Esophagus muscularis mucosa (tissue), 4 donors: ENCODE measurements at places on chromosomes 5 and 9. TPM values are rescaled to one million over a fixed set of nuclear protein-coding genes. Genes with fewer than 3 reads are reported as not detected.

- no peak for DNase-seq
- H3K4me1 ChIP-seq: no peaks in the 10 kb centered on the region
- no peak overlapping the region for H3K4me3 ChIP-seq
- H3K27ac ChIP-seq: no peak overlapping the region
- no peaks in the 10 kb centered on the region for H3K36me3 ChIP-seq
These were observed 462.5 kb downstream of the SPOCK1 start for GRCh38 chr5:137036640-137037039.

GRCh38 chr5:171629628-171630349 lies 155.8 kb upstream of the SMIM23 start:
- peaks cover 10% of the 10 kb centered on the region for H3K27me3 ChIP-seq
- H3K4me3 ChIP-seq: peak overlapping the region; percentile 17
- DNase-seq: no peak
- H3K4me1 ChIP-seq: peaks cover 6% of the 10 kb centered on the region
- H3K27ac ChIP-seq: no peak overlapping the region

SPATA31A3 gene
- not detected for total RNA-seq

GRCh38 chr5:27810458-27810857 lies 772.1 kb upstream of the CDH9 start:
- no peaks in the 10 kb centered on the region for H3K4me1 ChIP-seq
- DNase-seq: no peak
- no peaks in the 10 kb centered on the region for H3K36me3 ChIP-seq

DNA sequence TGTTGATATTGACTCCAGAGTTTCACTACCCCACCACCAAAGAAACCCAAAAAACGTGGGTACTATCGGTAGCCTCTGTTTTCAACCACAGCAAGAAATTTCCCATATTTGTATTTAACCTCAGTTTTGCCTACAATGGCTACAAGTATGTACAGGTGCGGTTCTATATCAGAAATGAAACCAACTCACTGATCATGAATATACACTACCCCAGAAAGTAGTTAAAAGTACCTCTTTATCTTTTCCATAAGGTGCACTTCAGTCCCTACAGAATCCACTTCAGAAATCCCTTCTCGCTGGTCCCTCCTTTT lies 140.6 kb upstream of the SLC12A2 start:
- peak; percentile 78 for DNase-seq
- no peaks in the 10 kb centered on the region for H3K4me1 ChIP-seq
- H3K4me3 ChIP-seq: no peak overlapping the region
- H3K36me3 ChIP-seq: no peaks in the 10 kb centered on the region
- H3K27ac ChIP-seq: no peak overlapping the region

SPINK1 gene
- total RNA-seq: not detected

- peaks cover 3% of the 10 kb centered on the region for H3K4me1 ChIP-seq
- H3K36me3 ChIP-seq: no peaks in the 10 kb centered on the region
- H3K27ac ChIP-seq: no peak overlapping the region
- no peak overlapping the region for H3K4me3 ChIP-seq
- H3K27me3 ChIP-seq: no peaks in the 10 kb centered on the region
- DNase-seq: no peak
These were observed 132.7 kb downstream of the GNAQ start for GRCh38 chr9:77898864-77899263.

ADAMTS12 gene
- total RNA-seq: 6.0 TPM

DNA sequence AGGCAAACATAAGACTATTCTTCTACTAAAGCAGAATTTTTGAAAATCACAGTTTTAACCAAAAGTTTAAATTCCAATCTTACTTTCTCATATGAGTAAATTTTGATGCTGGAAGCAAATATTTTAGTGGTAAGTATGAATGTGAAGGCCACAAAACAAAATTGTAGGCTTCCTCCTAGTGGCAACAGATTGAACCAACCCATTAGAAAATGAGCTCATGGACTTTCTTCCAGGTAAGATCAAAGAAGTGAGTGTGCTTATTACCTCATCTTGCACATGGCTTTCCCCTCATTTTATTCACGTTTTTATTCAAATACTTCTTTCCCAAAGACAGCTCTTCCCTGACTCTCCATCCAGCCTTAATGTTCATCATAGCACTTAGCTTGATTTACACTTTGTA lies 16.5 kb upstream of the RLN2 start:
- no peaks in the 10 kb centered on the region for H3K4me1 ChIP-seq
- no peak overlapping the region for H3K4me3 ChIP-seq
- H3K36me3 ChIP-seq: no peaks in the 10 kb centered on the region
- no peak for DNase-seq
- no peak overlapping the region for H3K27ac ChIP-seq

DNA sequence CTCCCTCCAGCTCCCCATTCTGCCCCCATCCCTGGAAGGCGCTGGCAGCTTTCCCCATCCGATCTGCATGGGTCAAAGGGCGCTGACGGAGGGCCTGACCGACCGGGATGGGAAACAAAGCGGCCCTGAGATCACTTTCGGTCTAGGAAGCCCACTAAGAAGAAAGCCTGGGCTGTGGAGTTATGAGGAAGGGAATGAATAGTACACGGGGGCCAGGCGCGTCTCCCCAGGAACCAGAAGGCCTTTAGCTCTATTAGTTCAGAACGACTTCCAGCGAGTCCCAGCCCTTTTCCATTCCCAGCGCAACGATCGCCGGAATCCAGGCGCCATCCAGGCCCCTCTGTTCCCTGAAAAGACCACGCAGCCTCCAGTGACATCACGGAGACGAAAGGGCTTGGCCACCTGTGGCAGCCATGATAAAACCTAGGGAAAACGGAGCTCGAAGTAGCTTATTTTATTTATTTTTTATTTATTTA lies 70.1 kb upstream of the CCDC180 start:
- no peak for DNase-seq
- peak overlapping the region; percentile 71 for H3K4me3 ChIP-seq
- H3K4me1 ChIP-seq: peaks cover 20% of the 10 kb centered on the region

ISL1 gene
- total RNA-seq: not detected

C7 gene
- total RNA-seq: 829 TPM

DNA sequence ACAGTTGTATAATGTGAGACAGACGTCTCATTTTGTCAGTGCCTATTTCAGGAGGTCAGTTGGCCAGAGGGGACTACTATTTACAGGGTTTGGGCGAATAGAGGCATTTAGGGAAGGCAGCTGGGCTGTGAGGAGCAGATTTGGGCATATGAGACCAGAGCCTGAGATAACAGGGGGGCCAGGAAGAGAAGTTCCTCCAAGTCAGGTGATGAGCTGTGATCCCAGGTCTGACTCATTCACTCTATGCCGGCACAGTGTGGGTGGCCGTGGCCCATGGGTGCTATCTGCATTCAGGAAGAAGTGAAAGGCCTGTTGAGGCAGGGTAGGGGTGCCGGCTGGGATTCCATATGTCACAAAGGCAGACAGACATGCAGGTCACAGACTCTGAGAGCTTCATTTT lies 142.8 kb downstream of the PDZD2 start:
- peaks cover 11% of the 10 kb centered on the region for H3K4me1 ChIP-seq
- no peak overlapping the region for H3K27ac ChIP-seq
- no peaks in the 10 kb centered on the region for H3K36me3 ChIP-seq
- no peaks in the 10 kb centered on the region for H3K27me3 ChIP-seq
- no peak overlapping the region for H3K4me3 ChIP-seq
- DNase-seq: no peak

FGF1 gene
- 1.7 TPM for total RNA-seq

DNA sequence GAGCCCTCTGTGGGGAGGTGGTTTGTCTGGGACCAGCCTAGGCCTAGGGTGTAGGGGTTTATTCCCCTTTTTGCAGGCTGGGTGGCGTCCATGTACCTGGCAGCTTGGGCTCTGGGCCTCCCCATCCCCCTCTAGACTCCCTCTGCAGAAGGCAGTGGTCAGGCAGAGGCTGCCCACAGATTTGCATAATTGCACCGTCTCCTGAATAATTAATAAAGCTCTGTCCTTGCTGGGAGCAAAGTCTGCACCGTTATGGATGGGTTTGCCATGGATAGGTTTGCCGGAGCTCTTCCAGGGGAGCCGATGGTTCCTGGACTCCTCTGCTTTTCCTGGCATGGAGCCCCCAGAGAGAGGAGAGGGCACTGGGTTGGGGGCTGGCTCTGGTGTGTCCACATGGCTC lies 60.4 kb downstream of the DAB2IP start:
- H3K4me3 ChIP-seq: no peak overlapping the region
- DNase-seq: no peak
- H3K36me3 ChIP-seq: no peaks in the 10 kb centered on the region
- H3K27ac ChIP-seq: no peak overlapping the region

GRCh38 chr9:121831869-121832268 lies 180.4 kb downstream of the DAB2IP start:
- H3K36me3 ChIP-seq: no peaks in the 10 kb centered on the region
- no peaks in the 10 kb centered on the region for H3K27me3 ChIP-seq
- no peak overlapping the region for H3K27ac ChIP-seq
- H3K4me3 ChIP-seq: no peak overlapping the region
- no peak for DNase-seq

- DNase-seq: no peak
- H3K27ac ChIP-seq: no peak overlapping the region
- peak overlapping the region; percentile 60 for H3K4me3 ChIP-seq
- H3K4me1 ChIP-seq: peaks cover 16% of the 10 kb centered on the region
These were observed 76.7 kb upstream of the IFNE start for GRCh38 chr9:21558615-21559401.

GRCh38 chr5:73183000-73183399 lies 10.0 kb downstream of the TMEM174 start:
- no peak overlapping the region for H3K27ac ChIP-seq
- H3K4me1 ChIP-seq: no peaks in the 10 kb centered on the region
- no peaks in the 10 kb centered on the region for H3K36me3 ChIP-seq
- H3K4me3 ChIP-seq: no peak overlapping the region
- no peak for DNase-seq
- no peaks in the 10 kb centered on the region for H3K27me3 ChIP-seq

NR2F1 gene
- total RNA-seq: 40.9 TPM
